Stimulated activated CD4-positive, alpha-beta T cell treated with anti-CD3 and anti-CD28 coated beads, Interleukin-4, amount 100 ng/mL, for 24 hours (primary cell): ENCODE measurements at places on chromosomes 7 and 10.

DNA sequence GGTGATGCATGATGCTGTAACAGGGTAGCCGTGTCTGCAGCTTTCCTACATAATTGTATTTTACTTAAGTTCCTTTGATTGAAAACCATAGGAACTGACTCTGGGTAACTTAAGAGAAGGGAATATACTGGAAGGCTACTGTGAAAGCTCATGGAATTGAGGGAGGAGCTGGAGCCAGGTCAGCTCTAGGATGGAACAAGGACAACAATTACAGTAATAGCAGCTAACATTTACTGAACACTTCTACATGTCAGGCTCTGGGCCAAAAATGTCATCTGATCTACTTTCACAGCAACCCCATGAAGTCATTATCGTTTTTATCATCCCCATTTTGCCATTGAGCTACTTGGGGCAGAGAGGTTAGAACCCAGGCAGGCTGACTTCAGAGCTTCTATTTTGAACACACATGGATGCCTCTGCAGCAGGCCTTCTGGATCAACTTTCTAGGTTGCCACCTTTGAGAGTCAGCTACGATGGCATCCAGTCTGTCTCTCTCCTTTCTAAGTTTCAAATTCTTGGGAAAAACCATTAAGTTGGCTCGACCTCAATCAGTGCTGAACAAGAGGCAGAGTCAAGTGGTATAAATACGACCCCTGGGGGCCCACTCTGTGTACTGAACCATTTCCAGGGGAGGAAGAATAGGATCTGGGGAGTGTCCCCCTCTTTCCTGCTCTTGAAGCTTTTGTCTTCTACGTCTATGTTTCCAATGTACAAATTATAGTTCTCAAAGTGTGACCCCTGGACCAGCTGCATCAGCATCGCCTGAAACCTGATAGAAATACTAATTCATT is 272.3 kb upstream of the PLPP4 start:
- no peak for DNase-seq

DNA sequence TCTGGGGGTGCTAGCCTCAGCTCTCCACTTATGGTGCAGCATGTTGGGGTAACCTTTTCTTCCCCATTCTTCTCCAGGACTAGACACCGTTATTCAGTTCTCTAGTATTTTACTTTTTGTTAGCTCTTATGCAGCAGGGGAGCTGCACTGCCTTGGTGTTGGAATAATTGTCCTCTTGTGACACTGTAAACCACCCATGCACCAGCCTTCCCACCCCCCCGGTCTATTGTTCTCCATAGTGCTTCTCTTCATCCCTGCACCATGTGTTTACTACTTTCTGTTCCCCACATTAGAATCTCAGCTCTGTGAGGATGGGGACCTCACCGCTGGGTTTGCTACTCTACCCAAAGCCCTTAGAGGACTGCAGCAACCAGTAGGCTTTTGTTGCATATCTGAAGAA is 230.7 kb downstream of the RPS24 start:
- DNase-seq, result no peak

GRCh38 chr7:915291-916218 is 38.9 kb downstream of the ADAP1 start:
- DNase-seq, result no peak

GRCh38 chr10:3477683-3478082 is 305.1 kb upstream of the PITRM1 start:
- no peak for DNase-seq

GRCh38 chr10:71258046-71258445 is 45.7 kb downstream of the UNC5B start:
- no peak for DNase-seq

DNA sequence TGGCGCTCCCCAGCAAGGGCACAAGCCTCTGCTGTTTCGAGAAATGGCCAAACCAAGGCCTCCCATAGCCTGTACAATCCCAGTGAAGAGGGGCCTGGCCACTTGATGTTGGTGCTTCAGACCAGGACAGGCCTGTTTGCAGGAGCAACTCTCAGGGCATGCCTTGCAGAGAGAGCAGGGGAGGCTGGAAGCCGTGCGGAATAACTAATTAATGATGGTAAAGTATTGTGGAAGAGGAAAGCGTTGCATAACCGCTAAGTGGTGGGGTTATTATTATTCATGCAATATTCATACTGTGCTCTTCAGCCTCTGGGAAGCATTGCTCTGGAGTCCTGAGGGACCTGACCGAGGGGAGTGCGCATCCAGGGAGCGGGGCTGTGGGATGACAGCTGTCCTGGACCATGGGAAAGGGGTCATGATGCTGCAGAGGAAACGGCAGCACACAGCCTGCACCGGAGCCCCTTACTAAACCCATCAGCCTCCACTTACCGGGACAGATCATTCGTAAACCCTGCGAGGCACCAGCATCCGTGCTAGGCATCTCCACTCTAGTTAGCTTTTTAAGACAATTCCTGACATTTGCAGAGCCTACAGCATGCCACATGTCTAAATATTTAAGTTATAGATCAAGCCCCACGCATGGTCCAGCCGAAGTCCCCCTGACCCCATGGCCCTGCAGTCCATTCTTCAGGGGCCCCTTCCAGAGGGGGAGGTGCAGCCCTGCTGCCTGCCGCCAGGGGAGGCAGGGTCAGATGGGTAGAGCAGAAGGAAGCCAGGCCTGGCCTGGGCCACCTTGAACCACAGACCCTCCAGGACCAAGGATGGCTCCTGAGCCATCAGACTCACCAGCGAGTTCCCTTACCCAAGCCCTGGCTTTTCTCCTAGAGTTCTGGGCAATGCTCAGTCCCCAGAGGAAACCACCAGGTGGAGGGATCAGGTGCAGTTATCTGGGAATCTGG is 11.6 kb downstream of the TMEM273 start:
- DNase-seq, result no peak
